ENCODE measurements at places on chromosomes 16 and 17. TPM values are rescaled to one million over a fixed set of nuclear protein-coding genes. Genes with fewer than 3 reads are reported as not detected.

NKD1 gene
- total RNA-seq: 0.31 TPM

AIPL1 gene
- total RNA-seq: not detected

OR3A1 gene
- total RNA-seq: not detected

CRHR1 gene
- 0.75 TPM for total RNA-seq

RDM1 gene
- 3.7 TPM for total RNA-seq

Data from A549 treated with ZK216348 at 1 μM for 4 hours (cell line).